Right renal pelvis (tissue), 4 donors: ENCODE measurements at places on chromosomes 2 and 18. TPM values are rescaled to one million over a fixed set of nuclear protein-coding genes. Genes with fewer than 3 reads are reported as not detected.

The C1GALT1C1L gene
- 3.7 TPM for polyA plus RNA-seq

The DCDC2C gene
- 0.46 TPM for polyA plus RNA-seq

The E2F6 gene
- polyA plus RNA-seq = 22.8 TPM

The ICA1L gene
- polyA plus RNA-seq = 15.8 TPM

The PLCL1 gene
- 20.8 TPM for polyA plus RNA-seq

The FNDC4 gene
- polyA plus RNA-seq = 9.1 TPM

The DSG4 gene
- not detected for polyA plus RNA-seq

The AKAIN1 gene
- not detected for polyA plus RNA-seq

The CRYGA gene
- not detected for polyA plus RNA-seq

The DBI gene
- polyA plus RNA-seq = 211 TPM

The GCA gene
- polyA plus RNA-seq = 33.8 TPM

DNA sequence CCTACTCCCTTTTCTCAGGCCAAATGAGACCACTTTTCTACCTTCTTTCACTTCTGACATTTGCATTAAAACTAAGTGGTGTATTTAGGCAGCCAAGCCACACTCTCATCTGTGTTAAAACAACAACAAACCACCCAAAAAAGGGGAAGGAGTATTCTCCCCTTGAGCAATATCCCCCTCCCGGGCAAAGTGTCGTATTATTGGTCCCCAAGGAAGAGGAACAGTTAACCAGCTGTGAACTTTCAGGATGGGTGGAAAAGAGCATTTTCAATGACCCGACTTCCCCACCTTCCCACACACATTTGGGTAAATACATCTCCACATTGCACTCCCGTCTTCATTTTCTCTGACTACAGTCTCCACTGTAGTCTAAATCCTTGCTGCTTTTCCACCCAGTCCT, 44.3 kb downstream of the FEZ2 start:
- DNase-seq = no peak

- DNase-seq = no peak
These were observed 5.4 kb downstream of the AGXT start for GRCh38 chr2:240873805-240874714.

DNA sequence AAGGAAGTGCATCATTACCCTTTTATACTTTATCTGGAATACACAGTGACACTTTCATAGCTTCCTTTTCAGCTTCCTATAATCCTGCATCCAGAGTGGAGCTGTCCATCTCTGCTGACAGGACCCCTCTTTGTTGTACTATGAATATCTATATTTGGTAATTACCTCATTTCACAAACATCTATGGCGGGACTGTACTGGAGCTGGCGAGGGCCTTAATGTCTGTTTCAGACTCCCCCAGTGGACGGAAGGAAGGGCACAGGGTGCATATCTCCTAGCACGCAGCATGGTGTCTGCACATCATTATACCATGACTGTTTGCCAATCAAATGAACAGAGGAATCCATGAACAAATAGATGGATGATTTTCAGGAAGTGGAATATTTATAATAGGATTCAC, 142.3 kb downstream of the SOX11 start:
- no peak for DNase-seq

GRCh38 chr18:68504441-68505177, 210.3 kb downstream of the TMX3 start:
- DNase-seq = no peak

GRCh38 chr2:29527947-29528346, 393.4 kb downstream of the ALK start:
- DNase-seq = no peak

GRCh38 chr2:115684345-115684744, 1241.9 kb downstream of the DPP10 start:
- DNase-seq = no peak

DNA sequence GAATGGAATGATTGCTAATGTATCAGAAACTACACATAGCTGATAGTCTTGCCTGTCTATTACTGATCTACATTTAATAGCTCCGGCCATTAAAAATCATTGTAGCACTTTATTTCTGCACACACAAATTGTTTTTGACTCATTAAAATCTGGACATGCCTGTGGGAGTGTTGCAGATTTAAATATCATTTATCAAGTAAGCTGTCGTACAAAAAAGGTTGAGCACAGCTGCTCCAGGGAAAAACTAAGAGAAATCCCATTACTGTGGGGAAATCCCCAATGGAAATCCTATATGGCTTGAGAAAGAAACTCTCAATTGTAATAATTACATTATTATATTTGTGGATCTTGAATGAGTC, 99.6 kb upstream of the CERS6 start:
- no peak for DNase-seq

GRCh38 chr18:55783921-55784320, 195.9 kb upstream of the TCF4 start:
- no peak for DNase-seq

- no peak for DNase-seq
These were observed 164.8 kb downstream of the PRKCE start for GRCh38 chr2:45816272-45816671.

DNA sequence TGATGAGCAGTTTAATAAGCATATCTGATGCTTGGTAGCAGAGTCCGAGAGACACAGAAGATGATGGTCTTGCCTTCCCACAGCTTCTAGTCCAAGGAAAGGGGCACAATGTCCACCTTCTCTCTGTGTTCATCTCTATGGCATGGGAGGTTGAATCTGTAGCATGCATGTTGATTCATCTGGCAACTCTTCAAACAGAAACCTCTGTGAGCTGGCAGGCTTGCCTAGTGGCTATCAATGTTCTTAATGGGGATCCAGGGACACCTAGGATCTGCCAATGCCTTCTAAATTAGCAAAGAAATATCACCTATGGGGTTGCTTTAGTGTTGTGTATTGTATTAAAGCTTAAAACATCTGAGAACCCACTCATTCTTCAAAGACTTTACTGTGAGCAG, 170.8 kb downstream of the INO80D start:
- no peak for DNase-seq

DNA sequence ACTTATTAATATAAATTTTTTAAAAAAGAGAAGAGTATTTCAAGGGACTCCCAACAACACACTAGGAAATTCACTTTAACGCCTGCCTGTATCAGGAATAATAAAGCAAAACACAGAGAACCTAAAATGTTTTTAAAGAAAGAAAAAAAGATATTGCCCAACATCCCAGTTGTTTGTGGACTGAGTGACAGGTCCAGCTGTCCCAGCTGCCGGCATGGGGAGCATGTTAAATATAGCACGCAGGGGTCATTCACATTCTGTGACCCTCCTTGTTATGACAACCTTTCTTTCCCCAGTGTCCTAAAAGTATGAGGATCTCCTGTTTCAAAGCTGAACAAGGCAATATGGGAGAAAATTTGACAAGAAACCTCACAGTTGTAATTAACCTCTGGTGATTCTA, 4.4 kb downstream of the KLHL41 start:
- DNase-seq = no peak

DNA sequence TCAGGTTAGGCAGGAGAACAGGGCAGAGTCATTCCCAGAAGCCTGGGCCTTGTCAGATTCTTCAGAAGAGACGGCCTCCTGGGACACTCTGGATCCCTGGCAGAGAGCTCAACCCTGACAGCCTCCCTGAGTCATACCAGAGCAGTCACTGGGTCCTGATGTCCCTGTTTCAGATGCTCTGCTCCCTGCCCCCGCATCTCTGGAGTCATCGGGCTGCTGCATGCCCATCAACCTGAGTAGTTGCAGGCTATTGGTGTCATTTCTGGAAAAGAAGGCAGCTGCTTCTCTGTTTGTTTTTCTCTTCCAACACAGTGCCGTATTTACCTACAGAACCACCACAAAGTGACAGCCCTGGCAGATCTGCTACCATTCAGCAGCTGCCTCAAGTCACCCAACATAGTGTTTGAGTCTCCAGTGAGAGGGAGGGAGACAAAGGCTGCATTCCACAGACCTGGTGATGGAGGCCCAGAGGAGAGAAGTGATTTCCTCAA, 145.1 kb downstream of the B3GNT2 start:
- DNase-seq = no peak

DNA sequence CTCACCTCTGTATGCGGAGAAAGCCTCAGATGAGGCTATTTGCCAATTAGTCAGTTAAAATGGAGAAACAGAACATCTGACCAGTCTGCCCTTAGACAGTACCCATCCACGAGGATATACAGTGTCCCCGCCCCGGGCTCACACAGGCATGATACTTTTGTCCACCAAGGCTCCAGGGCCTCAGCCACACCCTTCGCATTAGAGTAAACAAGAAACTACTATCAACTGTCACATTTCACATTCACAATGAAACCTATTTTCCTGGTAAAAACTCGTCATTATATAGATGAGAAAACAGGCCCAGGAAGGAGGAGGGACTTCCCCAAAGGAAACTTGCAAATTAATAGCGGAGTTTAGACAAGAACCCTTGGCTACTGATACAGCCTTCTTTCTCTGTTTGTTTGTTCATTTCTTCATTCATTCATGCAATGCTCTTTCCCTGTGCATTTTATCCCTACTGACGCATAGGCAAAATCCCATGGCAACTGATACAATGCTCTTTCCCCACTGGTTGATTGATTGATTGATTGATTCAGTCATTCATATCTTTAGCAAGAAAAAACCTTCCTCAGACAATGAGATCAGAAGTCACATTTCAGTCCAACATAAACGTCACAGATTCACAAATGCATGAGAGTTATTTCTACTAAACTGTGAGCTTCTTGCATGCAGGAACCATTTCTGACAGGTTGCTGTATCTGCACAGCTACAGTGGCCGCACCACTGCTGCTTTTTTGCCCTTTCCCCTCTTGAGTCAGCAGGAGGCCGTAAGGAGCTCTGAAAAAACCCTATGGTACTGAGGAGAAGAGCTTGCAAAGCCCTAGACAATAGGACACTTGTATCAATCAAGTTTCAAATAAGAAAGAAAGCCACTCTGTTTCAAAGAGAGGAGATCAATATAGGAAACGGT, 777.1 kb downstream of the RNF144A start:
- no peak for DNase-seq

GRCh38 chr2:126449677-126450076, 206.3 kb upstream of the GYPC start:
- no peak for DNase-seq

- no peak for DNase-seq
These were observed 254.9 kb downstream of the PIEZO2 start for GRCh38 chr18:10894501-10894900.

DNA sequence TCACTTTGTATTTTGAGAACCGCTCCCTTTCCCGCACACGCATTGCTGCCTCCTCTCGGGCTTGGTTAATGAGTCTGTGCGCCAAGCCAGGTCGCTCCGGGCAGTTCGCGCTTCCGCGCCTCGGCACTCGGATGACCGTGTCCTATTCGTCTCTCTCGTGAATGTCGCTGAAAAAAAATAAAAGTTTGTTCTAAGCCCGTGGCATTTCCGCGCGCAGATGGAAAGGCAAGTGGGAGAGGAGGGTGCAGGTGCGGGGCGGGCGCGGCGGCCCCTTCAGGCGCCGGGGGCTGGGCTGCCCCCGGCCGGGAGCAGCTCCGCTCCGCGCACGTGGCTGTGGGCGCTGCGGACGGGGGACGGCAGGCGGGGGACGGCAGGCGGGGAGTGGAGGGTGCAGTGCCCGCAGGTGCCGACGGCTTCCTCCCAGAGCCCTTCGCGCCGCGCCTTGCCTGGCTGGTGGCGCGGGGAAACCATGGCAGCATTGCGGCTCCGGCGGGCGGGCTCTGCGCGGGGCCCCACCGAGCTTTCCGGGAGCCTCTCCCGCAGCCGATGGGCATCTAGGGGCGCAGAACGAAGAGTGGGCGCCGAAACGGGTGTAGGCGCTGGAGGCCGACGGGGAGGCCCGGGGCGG, 159.6 kb upstream of the SIX2 start:
- DNase-seq = no peak

DNA sequence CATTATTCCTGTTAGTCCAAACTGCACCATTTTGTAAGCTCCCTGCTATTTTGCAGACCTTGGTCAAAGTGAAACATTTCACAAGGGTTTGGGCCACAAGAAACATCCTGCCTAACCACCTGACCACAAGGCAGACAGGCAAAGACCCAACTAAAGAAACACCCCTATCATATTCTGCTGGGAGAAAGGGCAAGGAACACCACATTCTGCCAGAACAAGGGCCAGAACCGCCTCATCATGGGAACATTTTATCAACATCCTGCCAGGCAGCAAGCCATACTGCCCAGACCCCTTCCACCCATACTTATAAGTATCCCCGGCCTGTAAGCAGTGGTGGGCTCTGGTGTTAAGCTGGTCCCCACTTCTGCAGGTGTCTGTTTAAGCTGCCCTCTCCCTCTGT, 12.0 kb upstream of the RAB31 start:
- no peak for DNase-seq

DNA sequence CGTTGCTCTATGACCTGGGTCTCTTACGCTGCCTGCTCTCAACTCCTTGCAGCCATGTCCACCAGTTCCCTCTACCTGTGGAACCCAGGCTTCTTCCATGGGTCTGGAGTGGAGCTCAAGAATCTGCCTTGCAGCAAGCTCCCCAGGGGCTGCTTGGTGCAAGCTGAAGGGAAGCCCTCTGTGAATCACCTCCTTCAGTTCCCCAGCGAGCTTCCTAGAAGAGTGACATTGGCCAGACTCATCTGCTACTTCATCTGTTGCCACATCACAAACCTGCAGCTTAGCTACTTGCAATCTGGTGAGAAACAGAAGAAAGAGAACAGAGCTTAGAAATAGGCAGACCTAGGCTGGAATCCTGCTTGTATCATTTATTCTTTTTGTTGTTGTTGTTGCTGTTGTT, 9.8 kb upstream of the EFR3B start:
- no peak for DNase-seq
